ENCODE measurements at places on chromosomes 11 and 22. TPM values are rescaled to one million over a fixed set of nuclear protein-coding genes. Genes with fewer than 3 reads are reported as not detected.
A peak's percentile ranks its signal among the peaks of the same experiment; 100 is the strongest.

Gene AGBL2
- total RNA-seq: not detected

Gene PATE2
- 0.68 TPM for total RNA-seq

Gene FIBP
- 60.7 TPM for total RNA-seq

DNA sequence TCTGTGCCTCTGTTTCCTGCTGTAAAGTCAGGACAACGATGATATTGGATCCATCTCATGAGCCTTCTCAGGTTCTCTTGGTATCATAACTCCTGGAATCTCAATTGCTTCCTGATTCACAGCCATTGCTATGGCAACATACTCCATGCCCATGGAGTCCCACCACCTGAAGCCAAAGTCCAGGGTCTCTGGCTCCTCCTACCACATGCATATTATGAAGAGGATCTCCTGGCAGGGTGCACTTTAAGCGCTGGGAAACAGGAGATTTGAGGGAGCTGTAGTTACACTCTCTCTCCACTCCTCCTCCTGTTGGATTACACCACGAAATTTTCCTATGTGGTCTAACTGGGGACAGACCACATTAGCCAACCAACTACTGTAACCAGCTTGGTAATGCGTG is 130.9 kb upstream of the SEZ6L start:
- DNase-seq: no peak
- no peaks in the 10 kb centered on the region for H3K27me3 ChIP-seq
- H3K27ac ChIP-seq: no peak overlapping the region
- H3K4me1 ChIP-seq: no peaks in the 10 kb centered on the region

DNA sequence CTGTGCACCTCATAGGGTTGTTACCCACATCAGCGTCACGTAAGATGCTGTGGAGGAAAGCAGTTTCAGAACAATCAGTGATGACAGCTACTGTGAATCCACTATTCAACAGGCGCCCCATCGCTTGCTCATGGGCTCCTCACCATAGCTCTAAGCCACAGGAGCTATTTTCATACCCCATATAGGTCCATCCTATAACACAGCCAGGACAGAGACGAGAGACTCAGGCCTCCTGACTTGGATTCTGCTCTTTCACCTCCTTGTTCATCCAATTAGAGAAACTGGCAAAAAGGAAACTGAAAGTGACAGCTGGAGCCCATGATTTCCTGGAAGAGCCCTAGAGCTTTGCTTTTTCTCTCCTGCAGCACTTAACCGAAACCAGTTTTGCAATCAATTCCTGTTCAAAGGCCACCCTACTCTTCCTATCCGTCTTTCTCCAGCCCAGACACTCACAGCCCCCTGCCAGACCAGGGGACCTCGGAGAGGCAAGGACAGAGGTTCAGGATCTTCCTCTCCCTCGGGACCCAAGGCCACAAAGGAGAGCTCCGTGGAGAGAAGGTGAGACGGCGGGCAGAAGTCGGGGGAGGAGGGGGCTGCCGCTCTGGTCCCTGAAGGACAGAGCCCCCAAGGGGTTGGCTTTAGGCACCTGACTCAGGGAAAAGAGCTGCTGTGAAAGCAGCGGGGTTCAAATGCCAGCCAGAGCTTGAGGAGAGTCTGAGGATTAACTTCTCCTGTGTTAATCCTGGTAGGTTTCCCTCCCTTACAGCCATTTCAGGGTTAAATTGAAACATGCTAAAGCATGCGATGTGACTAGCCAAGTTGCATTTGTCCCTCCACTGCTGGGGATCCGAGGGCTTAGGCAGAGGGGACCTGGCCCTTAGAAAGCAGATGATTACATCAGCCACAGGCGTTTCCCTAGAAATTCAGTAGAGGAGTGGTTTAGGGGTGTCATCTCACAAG is at the start of gene APOL6:
APOL6 (plus strand) TSS at position 381 of the 960 bp plus-strand sequence. CDS start 7,980 bp downstream, outside the sequence.
- no peaks in the 10 kb centered on the region for H3K36me3 ChIP-seq
- H3K27ac ChIP-seq: peak within 1 kb of the TSS; percentile 93
- peak within 1 kb of the TSS; percentile 74 for H3K4me3 ChIP-seq
- no peaks in the 10 kb centered on the region for H3K27me3 ChIP-seq
- H3K4me1 ChIP-seq: peaks cover 44% of the 10 kb centered on the region

- peaks cover 4% of the 10 kb centered on the region for H3K27me3 ChIP-seq
- no peak overlapping the region for H3K4me3 ChIP-seq
- H3K36me3 ChIP-seq: no peaks in the 10 kb centered on the region
- no peak overlapping the region for H3K27ac ChIP-seq
- DNase-seq: no peak
These were observed 67.4 kb downstream of the SCUBE1 start for GRCh38 chr22:43275545-43276317.

DNA sequence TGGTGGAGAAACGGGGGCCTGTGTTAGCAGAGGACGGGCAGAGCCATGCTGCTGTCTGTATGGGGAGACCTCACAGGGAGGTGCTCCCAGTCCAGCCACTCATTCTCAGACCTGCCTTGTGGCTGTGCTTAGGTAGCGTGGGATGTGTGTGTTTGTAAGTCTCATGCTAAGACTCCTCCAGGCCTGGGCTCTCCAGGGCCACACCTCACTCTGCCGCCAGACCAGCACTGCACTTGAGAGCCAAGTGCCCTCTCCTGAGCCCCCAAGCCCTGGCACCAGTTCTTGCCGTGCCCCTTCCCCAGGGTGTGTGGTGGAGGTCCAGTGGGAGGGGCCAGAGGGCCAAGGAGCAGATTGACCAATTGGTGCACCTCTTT is 108.8 kb downstream of the BCR start:
- peak overlapping the region; percentile 62 for H3K27ac ChIP-seq
- no peaks in the 10 kb centered on the region for H3K27me3 ChIP-seq
- no peaks in the 10 kb centered on the region for H3K4me1 ChIP-seq
- no peak for DNase-seq
- peaks cover 73% of the 10 kb centered on the region for H3K36me3 ChIP-seq
- no peak overlapping the region for H3K4me3 ChIP-seq

DNA sequence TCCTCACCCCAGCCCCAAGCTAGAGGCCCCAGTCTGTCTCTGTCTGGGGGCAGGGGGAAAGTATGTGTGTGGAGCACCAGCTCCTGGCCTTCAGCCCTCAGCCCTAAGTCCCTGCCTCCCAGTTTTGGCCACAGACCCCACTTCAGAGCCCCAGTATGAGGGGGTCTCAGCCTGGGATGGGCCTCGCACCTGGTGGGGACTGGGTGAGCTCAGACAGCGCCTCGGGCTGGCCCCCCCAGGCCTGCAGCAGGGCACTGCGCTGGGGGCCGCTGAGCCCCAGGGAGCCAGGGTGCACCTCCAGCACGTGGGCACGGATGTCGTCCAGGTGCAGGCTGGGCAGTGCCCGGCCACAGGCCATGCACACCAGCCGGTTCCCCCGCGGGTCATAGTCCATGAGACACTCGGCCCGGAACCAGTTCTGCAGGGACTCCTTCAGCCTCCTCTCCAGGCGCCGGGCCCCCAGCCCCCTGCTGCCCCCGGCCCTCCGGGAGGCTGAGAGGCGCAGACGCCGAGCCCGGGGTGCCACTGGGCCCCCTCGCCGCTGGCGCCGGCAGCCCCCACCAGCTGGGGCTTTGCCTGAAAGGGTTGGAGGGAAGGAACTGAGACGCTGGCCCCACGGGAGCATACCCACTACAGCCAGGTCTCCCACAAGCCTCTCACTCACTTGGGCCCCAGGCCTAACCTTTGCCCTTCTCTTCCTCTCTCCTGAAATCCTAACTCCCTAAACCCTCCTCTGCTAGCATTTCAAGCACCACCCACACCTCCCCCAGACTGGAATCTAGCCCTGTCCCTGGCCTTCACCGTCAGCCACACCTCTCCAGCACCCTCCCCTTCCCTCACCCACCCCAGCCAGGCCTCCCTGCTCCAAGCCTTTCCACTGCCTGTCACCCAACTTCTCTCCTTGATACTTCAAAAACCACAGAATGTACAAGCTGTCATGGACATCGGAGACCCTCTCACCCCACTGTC is 3.6 kb downstream of the ZFTA start:
- H3K27me3 ChIP-seq: no peaks in the 10 kb centered on the region
- H3K27ac ChIP-seq: peak overlapping the region; percentile 93
- peaks cover 67% of the 10 kb centered on the region for H3K4me1 ChIP-seq
- DNase-seq: no peak
- no peaks in the 10 kb centered on the region for H3K36me3 ChIP-seq

DNA sequence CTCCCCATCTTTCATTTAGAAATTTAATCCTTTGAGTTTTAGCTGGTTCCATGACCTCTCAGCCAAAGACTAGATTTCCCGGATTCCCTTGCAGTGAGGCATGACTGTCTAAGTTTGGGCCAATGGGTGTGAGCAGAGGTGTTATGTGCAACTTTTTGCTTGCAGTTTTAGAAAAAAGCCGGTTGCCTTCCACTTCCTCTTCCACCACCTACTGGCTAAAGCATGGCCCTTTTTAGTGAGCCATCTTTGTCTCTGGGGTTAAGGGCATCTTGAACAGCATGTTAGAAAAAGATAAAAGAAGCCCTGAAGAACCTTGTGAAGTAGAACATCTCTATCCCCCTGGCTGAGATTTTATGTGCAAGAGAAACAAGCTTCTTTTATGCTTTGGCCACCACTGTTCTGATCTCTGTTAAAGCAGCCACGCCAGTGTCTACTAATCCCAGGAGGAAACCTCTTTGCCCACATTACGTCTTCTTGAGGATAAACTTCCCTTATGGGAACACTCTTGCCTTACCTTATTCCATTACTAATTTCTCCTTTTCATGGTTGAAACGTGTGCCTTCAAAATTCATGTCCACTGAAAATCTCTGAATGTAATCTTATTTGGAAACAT is 279.9 kb downstream of the TENM4 start:
- H3K27me3 ChIP-seq: no peaks in the 10 kb centered on the region
- no peak overlapping the region for H3K27ac ChIP-seq
- no peaks in the 10 kb centered on the region for H3K4me1 ChIP-seq
- no peak overlapping the region for H3K4me3 ChIP-seq
- no peak for DNase-seq
- no peaks in the 10 kb centered on the region for H3K36me3 ChIP-seq

DNA sequence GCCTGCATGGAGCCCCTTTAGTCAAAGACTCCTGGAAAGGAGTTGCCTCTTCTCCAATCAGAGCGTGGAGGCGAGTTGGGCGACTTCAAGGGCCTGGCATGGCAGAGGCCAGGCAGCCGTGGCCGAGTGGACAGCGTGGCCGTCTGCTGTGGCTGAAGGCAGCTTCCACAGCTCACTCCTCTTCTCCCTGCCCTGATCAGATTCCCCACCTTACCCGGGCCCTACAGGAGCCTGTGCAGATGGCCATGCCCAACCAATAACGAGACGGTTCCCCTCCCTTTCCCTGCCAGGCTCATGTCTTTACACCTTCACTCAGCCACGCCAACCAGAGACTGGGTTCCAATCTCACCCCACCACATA is 20.0 kb upstream of the SLC22A12 start:
- H3K36me3 ChIP-seq: no peaks in the 10 kb centered on the region
- peak; percentile 21 for DNase-seq
- no peak overlapping the region for H3K4me3 ChIP-seq
- H3K27ac ChIP-seq: no peak overlapping the region
- H3K27me3 ChIP-seq: no peaks in the 10 kb centered on the region

DNA sequence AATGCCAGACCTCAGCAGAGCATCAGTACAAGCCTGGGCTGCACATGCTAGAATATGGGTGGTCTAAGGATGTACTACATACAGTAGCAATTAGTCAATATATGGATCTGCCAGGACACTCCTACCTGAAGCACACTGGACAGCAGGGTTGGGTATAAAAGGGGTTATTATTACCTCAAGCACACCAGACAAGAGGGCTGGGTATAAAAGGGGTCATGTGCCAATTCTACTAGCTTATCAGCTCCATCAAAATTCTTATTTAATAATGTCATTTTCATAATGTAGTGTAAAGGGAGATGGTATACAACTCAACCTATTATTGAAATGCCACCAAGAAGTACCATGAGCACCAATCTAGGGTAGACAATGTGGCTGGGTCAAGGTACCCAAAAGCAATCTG is 44.7 kb upstream of the PRODH start:
- H3K4me3 ChIP-seq: no peak overlapping the region
- H3K4me1 ChIP-seq: no peaks in the 10 kb centered on the region
- H3K27me3 ChIP-seq: no peaks in the 10 kb centered on the region
- DNase-seq: no peak

DNA sequence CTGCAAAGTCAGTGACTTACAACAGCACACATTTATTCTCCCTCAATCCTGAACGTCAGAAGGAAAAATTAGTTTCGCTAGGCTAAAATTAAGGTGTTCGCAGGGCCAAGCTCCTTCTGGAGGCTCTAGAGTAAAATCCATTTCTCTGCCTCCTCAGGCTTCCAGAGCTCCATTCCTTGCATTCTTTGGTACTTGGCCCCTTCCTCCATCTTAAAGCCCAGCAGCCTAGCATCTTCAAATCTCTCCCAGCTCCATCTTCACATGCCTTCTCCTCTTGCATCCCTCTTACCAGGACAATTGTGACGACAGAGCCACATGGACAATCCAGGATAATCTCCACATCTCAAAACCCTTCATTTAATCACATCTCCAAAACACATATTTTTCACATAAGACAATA is 165.0 kb downstream of the GRIA4 start:
- no peaks in the 10 kb centered on the region for H3K27me3 ChIP-seq
- no peak for DNase-seq
- H3K27ac ChIP-seq: no peak overlapping the region
- H3K4me1 ChIP-seq: no peaks in the 10 kb centered on the region
- H3K36me3 ChIP-seq: no peaks in the 10 kb centered on the region
- H3K4me3 ChIP-seq: no peak overlapping the region

- H3K4me3 ChIP-seq: no peak overlapping the region
- H3K27me3 ChIP-seq: no peaks in the 10 kb centered on the region
- no peak for DNase-seq
- H3K4me1 ChIP-seq: no peaks in the 10 kb centered on the region
- no peaks in the 10 kb centered on the region for H3K36me3 ChIP-seq
These were observed 134.8 kb downstream of the EHF start for GRCh38 chr11:34755671-34756070.

GRCh38 chr11:87144252-87144651 is 106.5 kb downstream of the TMEM135 start:
- H3K4me3 ChIP-seq: no peak overlapping the region
- no peaks in the 10 kb centered on the region for H3K36me3 ChIP-seq
- no peak for DNase-seq
- peaks cover 12% of the 10 kb centered on the region for H3K4me1 ChIP-seq
- no peak overlapping the region for H3K27ac ChIP-seq
- H3K27me3 ChIP-seq: no peaks in the 10 kb centered on the region

All from sigmoid colon (tissue), 7 donors.